ENCODE measurements at places on chromosomes 12 and 14.

GRCh38 chr14:23357261-23357660 is 4.6 kb upstream of the SLC22A17 start:
- ATAC-seq: no peak

- ATAC-seq: peak; percentile 3
Measured at GRCh38 chr14:59187802-59188460, 536 bp upstream of the DAAM1 start.

- ATAC-seq: no peak
Measured at GRCh38 chr12:58671196-58671595, 249.1 kb downstream of the LRIG3 start.

DNA sequence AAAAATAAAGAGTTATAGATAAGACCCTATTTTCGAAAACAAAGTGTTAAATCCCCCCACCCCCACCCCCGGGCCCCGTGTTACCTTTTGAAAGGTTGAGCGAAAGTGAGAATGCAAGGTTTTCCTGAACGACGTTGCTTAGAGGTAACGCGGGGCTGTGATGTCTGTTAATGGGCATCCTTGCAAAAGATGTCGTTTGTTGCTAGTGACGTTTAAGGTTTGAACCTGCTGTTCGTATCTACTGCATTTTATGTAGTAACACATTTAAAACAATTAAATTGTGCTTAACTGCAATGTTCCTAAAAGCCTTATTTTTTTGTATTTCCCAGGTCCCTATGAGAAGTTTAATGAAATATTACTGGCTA is 1.2 kb downstream of the CPSF6 start:
- peak; percentile 7 for ATAC-seq

DNA sequence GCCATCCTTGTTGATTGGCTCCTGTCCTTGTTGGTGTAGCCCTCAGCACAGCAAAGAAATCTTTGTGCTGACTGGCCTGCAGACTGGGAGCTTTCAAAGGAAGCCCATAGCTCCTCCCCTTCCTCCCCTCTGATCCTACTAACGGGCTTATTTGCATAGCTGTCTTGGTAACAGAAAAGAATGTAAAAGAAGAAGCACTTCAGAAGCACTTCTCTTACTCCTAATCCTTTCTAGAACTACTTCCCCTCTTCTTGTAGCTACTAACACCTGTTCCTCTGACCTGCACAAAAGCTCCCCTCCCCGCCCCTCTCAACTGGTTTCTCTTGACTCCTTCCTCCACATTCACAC is 14.3 kb upstream of the RIC8B start:
- ATAC-seq: peak; percentile 89

DNA sequence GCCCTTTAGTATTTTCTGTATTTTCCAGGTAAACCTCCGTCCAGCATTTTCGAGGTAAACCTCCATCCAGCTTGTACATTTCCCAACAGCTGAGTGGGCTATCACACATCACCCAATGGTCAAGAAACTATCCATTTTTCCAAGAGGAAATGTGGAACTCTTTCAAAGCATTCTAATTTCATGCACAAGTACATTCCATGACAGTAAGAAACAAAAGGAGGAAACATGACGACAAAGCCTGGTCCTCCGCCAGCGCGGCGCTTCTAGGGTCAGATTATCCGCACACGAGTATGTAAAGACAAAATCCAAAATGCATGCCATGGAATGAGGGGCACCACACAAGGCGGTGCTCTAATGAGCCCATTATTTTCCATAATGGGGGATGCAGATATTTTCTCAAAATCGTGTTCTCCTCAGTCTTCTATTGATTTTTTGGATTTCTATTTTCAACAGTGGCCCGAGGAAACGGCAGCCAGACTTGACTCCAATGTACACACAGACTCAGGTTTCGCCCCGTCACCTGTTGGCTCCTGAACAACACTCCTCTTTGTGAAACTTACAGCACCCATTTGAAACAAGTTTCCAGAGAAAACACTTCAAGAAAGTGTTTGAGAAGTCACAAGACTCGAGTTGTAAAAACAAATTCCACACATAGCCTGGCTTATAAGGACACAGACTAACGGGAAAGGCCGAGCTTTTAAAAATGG is 107.4 kb downstream of the PRICKLE1 start:
- ATAC-seq: no peak

DNA sequence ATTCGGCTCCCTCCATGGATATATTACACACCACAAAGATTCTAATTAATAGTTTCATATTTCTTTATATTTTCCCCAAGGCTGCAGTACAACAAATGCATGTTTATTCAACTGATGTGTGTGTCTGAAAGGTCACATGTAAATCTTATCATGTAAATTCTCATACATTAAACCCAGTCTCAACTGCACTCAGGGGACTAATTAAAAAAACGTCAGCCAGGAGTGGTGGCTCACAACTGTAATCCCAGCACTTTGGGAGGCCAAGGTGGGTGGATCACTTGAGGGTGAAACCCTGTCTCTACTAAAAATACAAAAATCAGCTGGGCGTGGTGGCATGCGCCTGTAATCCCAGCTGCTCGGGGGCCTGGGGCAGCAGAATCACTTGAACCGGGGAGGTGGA is 67.8 kb downstream of the MAP3K9 start:
- no peak for ATAC-seq

DNA sequence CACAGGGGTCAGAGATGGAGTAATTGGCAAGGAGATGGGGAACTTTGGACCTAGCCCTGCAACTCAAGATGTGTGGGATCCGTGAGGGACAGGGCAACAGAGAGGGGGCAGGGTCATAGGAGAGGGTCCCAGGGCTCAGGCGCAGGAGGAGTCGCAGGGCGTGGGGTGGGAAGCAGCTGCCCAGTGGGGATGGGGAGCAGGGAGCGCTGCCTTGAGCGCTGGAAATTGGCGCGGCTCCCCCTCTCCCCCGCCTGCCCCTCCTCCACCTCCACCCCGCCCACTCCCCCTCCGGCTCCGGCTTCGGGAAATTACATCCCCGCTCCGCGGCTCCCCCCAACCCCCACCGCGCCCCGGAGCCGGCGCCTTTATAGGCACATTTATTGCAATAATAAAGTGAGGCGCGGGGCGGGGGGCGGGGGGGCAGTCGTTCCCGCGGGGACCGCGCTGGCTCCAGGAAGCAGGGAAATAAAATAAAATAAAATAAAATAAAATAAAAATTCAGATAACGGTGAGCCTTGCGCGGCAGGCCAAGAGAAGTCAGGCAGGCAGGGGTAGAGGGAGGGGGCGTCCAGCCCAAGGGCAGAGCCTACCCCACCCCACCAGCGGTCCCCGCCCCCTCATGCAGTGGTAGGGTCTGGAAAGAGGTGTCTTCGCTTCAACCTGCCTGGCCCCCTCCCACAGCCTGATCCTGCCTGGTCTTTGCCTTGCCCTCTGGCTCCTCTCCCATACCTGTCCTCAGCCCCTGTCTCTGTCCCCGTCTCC is 3.6 kb downstream of the NXPH4 start:
- no peak for ATAC-seq

DNA sequence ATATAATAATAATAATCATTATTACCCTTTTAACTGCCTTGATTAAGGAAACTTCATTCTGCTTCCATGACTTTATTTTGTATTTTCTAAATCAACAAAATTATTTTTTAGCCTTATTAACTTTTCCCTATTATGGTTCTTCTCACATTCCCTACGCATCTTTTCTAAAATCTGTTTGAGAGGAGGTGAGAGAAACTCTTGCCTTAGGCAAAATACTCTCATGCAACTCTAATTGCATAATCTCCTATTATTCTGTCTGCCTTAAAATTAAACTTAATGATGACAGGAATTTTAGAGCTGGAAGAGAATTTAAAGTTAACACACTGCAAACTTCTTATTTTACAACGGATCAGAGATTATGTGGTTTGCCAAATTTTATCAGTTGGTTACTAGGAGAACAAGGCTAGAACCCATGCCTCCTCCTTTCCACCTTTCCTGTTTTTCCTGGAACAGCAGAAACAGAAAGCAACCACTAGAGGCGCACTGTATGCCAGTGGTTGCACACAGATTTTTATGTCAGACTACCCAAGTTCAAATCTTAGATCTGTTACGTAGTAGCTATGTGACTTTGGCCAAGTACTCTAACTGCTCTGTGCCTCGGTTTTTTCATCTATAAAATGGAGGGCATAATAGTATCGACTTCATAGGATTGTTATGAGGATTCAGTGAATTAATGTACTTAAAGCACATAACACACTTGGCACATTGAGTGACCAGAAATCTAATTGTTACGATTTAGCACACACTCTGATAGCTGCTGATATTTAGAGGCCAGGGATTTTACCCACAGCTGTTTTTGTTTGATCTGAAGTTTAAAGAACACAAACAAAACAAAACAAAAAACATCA is 4.3 kb upstream of the BRMS1L start:
- ATAC-seq: no peak

DNA sequence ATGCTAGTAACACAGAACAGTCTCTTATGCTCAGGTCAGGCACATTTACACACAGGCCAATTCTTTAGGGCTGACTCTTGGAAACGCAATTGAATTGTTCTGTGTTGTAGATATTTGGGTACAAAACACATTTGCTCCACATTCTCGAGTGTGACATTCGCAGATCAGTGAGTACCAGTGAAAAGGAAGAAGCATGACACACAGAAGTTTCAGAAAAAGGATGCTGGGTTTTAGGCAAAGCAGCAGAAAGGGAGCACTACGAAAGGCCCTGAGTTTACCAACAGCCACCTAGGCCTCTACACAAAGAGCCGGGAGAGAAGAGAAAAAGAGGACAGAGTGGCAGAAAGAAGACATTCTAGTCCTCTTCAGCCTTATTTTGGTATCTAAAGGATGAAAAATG is 254.4 kb upstream of the BTG1 start:
- peak; percentile 7 for ATAC-seq

DNA sequence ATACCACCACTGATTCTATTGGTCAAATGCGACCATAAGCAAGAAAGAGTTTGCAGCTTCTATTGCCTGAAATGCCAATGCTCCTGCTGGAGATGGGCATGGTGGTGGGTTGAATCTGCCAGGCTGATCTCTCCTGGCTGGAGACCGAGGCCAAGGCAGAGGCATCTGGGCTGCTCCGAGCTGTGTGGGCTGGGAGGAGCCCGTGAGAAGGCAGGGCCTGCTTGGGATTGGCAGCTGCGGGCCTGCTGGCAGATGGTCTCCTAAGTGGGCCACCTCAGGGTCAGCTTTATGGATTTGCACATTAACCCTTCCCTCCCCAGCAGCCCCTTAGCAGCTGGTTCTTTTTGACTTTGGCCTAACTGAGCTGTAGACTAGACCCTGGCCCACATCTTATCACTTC is 25.4 kb downstream of the SRRM4 start:
- ATAC-seq: no peak
